Stimulated activated CD4-positive, alpha-beta T cell treated with anti-CD3 and anti-CD28 coated beads, Interleukin-1b, Interleukin-23, amount 100 ng/mL, for 1 hour (primary cell): ENCODE measurements at places on chromosomes 6 and 20.

DNA sequence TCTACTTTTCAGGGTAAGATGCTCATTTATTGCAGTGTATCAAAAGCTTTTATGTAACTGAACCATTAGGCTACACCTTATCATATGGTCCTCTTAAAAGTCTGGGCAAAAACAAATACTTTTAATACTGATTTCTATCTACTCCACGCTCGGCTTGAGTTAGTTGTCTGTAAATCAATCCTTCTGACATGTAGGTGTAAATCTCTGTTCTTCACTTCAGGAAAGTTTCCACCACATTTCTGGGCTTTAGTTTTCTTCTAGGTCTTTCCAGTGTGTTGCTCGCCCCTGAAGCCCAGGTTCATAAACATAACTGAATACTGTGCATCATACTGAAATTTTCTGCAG is 89.2 kb upstream of the RNF217 start:
- no peak for DNase-seq

- DNase-seq = no peak
These were observed 475.2 kb upstream of the MARCKS start for GRCh38 chr6:113381959-113382358.

DNA sequence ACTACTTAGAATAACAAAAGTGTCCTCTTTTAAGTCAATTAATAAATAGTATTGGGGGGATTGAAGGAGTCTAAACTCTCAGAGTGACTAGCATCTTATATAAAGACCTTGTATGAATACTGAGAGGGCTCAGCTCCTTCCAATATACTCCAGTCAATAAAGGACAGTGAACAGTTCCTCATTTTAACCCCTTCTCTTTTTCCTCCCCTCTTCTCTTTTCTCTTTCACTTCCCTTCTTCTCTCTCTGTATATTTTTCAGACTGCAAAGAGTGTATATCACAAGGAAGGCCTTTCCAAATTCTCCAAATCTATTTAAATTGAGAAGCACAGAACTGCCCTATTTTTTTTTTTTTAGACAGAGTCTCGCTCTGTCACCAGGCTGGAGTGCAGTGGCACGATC is 99.5 kb downstream of the CD164 start:
- no peak for DNase-seq

- DNase-seq = no peak
These were observed 356.0 kb downstream of the HDGFL1 start for GRCh38 chr6:22925304-22925835.

DNA sequence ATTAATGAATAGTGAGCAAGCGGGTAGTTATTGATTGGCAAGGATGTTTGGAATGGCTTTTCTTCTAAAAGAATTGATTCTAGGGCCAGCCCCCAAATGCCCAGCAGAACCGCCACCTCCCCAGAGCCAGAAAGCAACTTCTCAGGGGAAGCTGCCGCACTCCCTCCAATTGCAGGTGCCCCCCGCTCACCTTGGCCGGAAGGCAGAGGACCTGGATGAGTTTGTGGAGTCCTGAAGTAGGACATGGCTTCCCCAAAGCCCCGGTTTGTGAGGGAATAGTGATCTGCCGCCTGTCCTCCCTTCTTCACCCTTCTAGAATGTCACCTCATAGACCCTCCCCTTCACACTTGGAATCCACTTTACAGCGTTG is at the start of gene SPATA25:
SPATA25 (minus strand) TSS at position 277 of the 370 bp plus-strand sequence; CDS start at position 245, 32 bp downstream.
- DNase-seq = no peak

DNA sequence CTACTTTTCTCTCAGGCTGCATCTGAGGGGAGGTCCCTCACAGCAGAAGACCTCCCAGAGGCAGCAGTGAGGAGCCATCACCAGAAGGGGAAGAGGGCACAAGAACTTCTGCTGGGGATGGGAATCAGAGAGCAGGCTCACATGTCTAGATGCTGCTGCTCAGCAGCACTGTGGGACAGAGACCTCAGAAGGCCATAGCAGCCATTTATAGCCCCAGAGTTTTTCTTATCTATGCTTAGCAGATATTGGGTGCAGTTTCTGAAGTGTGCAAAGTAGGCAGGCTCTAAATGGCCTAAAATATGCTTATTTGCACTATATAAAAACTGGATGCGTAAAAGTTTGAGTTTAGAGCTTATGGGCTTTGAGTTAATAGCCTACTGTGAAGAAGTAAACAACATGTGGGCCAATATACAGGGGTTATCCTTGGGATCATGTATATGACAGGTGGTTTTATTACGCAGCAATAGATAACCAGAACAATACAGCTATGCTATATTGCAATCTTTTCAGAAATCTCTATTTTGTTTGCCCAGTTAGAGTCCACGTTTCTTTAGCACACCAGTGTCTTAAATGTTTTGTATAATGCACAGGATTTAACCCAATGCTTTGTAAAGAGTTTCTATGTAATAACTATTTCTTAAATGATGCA is 60.2 kb upstream of the TMEM244 start:
- no peak for DNase-seq

- no peak for DNase-seq
These were observed 259.1 kb upstream of the FERMT1 start for GRCh38 chr20:6381887-6382286.

- no peak for DNase-seq
These were observed 191.7 kb upstream of the HSF2 start for GRCh38 chr6:122207794-122208193.

DNA sequence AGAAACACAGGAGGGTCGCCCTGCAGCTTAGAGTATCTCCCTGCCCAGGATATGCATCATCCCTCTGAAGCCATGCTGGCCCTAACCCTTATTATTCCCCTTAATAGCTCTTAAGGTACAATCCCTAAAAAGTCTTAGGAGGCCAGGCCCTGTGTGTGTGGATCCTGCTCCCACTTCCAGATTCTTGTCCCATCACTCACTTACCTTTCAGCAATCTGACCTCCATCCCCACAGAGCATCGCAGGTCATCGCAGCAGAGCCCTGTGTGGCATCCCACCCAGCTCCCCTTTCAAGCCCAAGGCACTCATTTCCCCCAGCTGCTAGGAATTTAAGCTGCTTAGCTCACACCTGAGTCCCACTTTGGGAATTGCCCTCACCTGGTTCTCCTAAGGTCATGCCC is 223.8 kb upstream of the SMLR1 start:
- DNase-seq = no peak

DNA sequence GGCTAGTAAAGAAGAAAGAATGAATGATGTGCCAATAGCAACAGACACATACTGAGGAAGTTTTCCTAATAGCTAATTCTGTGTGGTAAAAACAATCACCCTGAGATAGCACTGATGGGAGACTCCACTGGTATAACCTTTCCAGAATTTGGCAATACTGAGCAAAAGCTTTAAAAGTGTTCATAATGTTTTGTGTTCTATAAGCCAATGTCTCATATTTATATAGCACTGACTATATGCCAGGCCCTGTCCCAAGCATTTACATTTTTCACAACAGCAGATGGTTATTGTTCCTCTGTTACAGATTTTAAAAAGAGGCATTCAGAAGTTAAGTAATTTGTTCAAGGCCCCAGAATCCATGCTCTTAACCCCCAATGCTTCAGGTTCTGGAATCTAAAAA is 108.0 kb upstream of the DST start:
- DNase-seq = no peak
